H7 (cell line): ENCODE measurements at places on chromosomes 7 and 10. TPM values are rescaled to one million over a fixed set of nuclear protein-coding genes. Genes with fewer than 3 reads are reported as not detected.

Gene CHAT
- not detected in 2 replicates for total RNA-seq

Gene C10orf143
- total RNA-seq: 0.42 and 2.3 TPM in 2 replicates

Gene CUZD1
- total RNA-seq: 0.11 and 1.1 TPM in 2 replicates

Gene VAX1
- 0.62 and 0.81 TPM in 2 replicates for total RNA-seq

Gene TWIST1
- 0.18 and 2.3 TPM in 2 replicates for total RNA-seq

Gene CALML5
- not detected in 2 replicates for total RNA-seq

Gene ELAPOR2
- total RNA-seq: 16.1 and 31.2 TPM in 2 replicates

Gene RAMP3
- total RNA-seq: 0.11 and 0.31 TPM in 2 replicates

Gene NKX1-2
- total RNA-seq: 57.8 and 65.1 TPM in 2 replicates

Gene CYP3A7
- total RNA-seq: not detected in 2 replicates

Gene CCDC146
- 2.3 and 3.5 TPM in 2 replicates for total RNA-seq

Gene PAX4
- total RNA-seq: 0.07 TPM in 1 of 2 replicates, not detected in the other

Gene VWA2
- 0.21 and 0.44 TPM in 2 replicates for total RNA-seq

Gene DYNC1I1
- total RNA-seq: 1.4 and 1.8 TPM in 2 replicates

Gene FFAR4
- not detected in 2 replicates for total RNA-seq
